Mesothelial cell of epicardium (in vitro differentiated cells): ENCODE measurements at places on chromosomes 7 and 10. TPM values are rescaled to one million over a fixed set of nuclear protein-coding genes. Genes with fewer than 3 reads are reported as not detected.
A peak's percentile ranks its signal among the peaks of the same experiment; 100 is the strongest.

The SYPL1 gene
- 63.9 to 64.3 TPM (median 64.0 TPM) in 3 replicates for total RNA-seq

The SLC16A12 gene
- 3.0 to 3.1 TPM (median 3.1 TPM) in 3 replicates for total RNA-seq

The NANOS1 gene
- total RNA-seq: 4.1 to 4.6 TPM (median 4.4 TPM) in 3 replicates

GRCh38 chr7:2444476-2444875, 31.7 kb downstream of the GRIFIN start:
- no peak for DNase-seq

GRCh38 chr7:95596198-95597063, at the start of gene PDK4:
TSS of gene PDK4 (minus strand) at chr7:95596516. CDS start at chr7:95596293, 223 bp downstream.
- peak; percentile 60 for DNase-seq

DNA sequence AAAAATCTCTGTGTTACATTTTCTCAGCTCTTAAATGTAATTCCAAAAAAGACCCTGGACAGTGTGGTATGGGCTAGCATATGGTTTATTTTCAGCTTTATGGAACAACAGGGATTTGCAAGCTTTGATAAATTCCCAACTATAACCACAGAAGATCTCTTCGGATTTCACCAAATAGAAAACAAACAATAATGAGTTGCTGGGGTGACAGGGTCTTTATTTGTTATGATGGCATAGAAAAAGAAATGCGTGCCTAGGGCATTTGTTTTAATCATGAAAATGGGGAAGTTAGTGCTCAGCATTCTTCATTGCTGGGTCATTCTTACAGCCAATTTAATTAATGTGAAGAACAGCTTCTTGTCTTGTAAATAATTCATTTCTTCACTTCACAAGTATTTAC, 139.0 kb downstream of the LRRN3 start:
- DNase-seq: no peak

GRCh38 chr10:70896551-70896950, 8.2 kb upstream of the PCBD1 start:
- no peak for DNase-seq

- DNase-seq: no peak
Measured at GRCh38 chr7:84177758-84178412, 16.7 kb downstream of the SEMA3A start.

DNA sequence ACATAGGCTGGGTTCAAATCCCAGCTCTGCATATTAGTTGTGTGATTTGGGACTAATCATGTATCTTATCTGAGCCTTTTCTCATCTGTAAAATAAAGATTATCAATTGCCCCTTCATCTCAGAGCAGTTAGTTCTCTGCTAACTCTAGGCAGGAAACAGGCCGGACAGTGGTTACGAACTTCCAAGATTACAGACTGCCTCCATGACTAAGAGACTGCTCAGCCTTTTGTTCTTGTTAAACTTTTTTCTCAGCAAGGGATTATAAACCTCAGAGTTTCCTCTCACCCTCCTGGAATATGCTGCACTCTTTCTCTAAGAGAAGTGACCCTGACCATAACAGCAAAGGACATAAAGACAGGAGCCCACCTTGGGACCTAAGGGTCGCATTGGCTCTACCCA, 52.5 kb upstream of the NFKB2 start:
- no peak for DNase-seq

GRCh38 chr7:43691611-43692010, 37.7 kb downstream of the COA1 start:
- DNase-seq: no peak

GRCh38 chr7:3673524-3673923, 372.5 kb downstream of the SDK1 start:
- DNase-seq: no peak

- DNase-seq: peak; percentile 83
Measured at GRCh38 chr7:100965723-100966541, 3.4 kb upstream of the MUC12 start.
